ENCODE measurements at places on chromosomes 5 and 9.

- no peak for DNase-seq
Measured at GRCh38 chr5:28707706-28708105, 1669.3 kb upstream of the CDH9 start.

DNA sequence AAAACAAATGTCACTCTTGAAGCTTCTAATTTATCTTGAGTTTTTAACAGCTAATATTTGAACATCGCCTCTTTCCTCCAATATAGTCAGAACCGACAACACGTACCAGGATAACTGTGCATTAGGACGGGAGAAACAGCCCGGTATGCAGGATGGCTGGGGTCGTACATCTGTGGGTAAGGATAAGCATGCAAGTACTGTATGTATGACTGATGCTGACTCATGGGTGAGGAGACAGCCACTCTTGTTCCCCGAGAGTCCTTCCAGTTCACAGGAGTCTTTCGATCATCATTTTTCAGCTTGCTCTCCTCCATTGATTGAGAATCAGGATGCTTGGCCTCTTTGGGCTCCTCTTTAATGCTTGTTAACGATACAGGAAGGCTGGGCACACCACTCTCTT is 102.3 kb downstream of the ZNF608 start:
- DNase-seq: no peak

GRCh38 chr9:132241840-132242620 is 80.2 kb downstream of the NTNG2 start:
- DNase-seq: peak; percentile 26

DNA sequence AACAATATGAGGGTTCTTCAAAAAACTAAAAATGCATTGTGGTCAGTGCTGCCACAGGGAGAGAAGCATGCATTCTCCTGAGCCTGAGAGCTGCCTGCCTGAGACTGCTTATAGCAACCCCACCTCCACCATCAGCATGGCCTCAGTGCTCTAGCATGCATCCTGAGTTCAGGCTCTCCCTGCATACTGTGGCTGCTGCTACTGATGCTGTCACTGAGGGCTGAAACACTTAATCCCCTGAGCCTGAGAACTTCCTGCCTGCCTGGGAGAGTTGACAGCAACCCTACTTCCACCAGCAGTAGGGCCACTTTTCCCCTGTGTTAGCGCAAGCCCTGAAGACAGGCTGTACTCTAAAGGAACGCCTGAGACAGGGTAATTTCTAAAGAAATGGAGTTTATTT is 206.0 kb downstream of the FBXO4 start:
- DNase-seq: no peak

GRCh38 chr9:86721226-86721781 is 226.0 kb downstream of the GAS1 start:
- DNase-seq: no peak

DNA sequence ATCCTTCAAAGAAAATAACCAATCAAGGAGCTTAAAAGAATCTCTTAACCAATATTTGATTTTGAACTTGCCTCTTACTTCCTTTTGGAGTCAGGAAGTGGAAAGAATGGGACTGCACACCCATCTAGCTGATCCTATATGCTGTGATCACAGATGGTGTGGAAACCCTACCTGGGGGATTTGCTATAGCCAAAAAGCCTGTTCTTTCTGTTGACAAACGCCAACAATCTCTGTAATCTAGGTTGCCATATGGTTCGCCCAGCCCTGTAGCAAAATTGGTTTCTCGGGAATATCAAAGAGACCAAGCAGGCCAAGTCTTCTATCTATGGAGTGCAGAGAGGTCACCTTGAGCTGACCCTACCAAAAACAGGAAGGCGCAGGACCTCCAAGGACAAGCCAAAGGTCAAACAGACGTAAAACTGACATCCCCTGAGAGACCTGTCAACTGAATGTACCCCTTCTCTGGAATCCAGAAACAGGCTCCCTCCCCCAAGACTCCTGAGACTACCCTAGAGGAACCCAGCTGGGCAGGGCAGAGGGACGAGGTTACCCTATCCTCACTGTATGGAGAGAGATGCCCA is 19.4 kb downstream of the NRG2 start:
- DNase-seq: no peak

DNA sequence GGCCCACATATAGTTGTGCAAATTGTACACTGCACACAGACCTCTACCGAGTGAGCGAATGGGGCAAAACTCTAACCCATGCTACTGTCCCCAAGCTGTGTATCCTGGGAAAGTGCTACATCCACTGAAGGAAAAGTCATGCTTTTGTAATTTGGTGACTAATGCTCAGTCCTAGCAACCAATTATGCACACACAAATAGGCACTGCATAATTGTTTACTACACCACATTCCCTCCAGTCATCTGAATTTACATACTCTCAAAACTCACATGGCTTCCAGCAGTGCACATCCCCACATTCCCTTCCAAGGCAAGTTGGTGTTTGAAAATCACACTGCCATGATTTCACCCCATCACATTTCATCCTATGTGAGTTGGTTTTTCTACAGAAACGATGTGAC is 125.9 kb upstream of the OSMR start:
- DNase-seq: no peak

DNA sequence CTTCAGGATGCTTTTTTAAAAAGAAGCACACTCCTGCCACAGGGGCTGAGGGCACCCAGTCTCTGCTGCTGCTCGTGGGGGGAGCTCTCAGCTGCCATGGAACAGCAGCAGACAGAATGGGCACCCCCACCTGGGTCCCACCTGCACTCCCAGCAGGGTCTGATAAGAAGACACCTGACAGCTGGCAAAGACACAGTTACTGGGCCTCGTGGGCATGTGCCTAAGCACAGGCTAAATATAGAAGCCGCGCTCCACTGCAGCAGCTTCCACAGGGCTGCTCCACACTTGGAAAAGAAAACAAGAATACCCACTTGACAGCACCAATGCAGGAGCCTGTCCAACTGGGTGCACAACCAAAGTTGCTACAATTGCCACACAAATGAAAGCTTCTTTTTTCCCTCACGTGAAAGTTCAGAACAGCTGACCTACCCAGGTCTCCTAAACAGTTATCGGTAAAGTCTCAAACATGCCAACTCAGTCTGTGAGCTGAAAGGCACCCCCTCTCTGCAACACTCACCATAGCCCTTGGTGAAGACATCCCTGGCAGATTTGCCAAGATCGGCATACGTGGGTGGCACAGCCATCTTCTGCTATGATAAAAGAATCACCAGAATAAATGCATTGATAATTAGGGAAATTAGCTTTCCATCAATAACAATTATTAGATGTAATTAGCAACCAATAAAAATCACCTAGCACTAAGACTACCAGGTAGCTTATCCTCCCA is 12.2 kb downstream of the VDAC1 start:
- no peak for DNase-seq

- DNase-seq: peak; percentile 83
Measured at GRCh38 chr9:69174616-69175463, 763 bp downstream of the TJP2 start.

DNA sequence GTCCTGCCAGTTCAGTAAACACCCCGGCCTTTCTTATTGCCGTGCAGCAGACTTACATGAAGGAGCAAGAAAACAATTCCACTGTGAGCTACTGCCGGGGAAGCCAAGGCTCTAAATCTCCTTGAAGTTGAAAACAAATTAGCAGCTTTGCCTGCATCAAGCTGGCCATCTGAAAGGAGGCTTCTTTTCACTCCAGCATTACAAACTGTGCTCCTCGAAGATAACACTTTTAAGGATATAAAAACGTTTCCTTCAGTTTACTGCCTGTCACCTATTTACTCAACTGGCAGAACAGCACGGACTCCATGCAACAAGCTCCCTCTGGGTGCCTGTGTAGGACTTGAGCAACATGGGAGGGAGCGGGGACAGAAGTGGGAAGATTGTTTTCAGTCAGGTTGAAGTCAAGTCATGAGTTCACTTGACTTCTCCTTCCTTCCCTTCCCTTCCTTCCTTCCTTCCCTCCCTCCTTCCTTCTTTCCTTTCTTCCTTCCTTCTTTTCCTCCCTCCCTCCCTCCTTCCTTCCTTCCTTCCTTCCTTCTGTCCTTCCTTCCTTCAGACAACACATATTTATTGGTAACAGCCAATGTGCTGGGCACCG is 67.4 kb downstream of the ZNF608 start:
- no peak for DNase-seq

GRCh38 chr5:171673328-171673727 is 112.3 kb upstream of the SMIM23 start:
- no peak for DNase-seq

DNA sequence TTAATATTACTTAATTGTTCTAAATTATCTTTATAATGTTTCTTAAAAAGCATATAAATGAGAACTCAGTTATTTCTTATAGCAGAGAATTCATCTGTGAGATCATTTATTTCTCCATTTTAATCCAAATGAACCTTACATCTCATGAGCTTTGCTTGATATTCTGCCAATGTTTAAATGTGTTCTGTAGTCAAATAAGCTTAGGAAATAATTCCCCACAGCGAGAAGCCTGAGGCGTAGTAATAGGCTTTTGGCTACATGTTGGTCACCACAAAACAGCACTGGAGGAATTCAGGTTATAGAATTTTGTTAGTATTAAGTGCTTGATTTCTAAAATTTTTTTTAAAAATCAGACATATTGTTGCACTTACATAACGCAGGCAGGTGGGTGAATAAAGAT is 585.3 kb upstream of the RORB start:
- no peak for DNase-seq

DNA sequence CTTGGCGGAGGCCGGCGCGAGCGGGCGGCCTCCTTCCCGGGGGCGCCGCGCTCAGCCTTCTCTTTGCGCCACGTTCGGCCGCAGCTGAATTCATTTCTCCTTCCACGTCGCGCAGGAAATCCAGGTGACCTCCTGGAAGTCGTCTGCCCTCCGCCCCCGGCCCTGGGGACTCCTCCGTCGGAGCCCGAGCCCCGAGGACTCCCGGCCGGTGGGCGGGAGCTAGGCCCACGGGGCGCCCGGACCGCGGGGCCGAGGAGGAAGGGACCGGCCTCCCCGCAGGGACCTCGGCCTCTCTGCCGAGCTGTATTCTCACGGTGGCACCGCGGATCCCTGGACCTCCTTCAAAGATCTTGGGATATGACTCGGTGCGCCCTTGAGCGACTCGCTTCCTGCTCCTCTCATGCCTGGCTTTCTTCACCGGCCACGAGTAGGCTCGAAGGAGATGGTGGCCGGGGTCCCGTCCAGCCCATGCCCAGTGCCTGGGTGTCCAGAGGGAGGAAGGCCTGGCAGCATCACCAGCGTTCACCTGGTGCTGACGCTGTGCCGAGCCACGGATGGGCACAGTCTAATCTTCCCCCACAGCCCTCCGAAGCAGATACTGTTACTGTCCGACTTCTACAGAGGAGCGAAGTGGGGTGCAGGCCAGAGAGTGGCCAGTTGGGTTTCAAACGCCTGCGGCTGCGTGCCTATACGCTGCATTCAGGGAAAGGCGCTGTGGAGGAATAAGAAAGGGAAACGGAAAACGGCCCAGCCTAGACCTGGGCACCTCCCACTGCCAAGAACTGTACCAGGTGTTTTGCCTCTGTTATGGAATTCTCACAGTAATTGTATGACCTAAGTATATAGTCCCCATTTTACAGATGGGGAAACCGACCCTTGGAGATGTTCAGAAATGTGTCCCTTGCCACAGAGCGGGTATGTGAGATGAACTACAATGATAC is 47.3 kb downstream of the PAX5 start:
- no peak for DNase-seq

GRCh38 chr5:103394676-103395075 is 136.1 kb downstream of the MACIR start:
- no peak for DNase-seq

DNA sequence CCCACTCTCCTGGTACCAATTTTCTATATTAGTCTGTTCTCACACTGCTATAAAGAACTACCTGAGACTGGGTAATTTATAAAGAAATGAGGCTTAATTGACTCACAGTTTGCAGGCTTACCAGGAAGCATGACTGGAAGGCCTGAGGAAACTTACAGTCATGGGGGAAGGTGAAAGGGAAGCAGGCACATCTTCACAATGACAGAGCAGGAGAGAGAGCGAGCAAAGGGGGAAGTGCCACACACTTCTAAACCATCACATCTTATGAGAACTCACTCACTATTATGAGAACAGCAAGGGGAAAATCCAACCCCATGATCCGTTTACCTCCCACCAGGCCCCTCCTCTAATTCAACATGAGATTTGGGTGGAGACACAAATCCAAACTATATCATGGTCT is 72.2 kb downstream of the ATG10 start:
- DNase-seq: no peak

- DNase-seq: peak; percentile 69
Measured at GRCh38 chr5:131634666-131634995, 398 bp downstream of the RAPGEF6 start.

DNA sequence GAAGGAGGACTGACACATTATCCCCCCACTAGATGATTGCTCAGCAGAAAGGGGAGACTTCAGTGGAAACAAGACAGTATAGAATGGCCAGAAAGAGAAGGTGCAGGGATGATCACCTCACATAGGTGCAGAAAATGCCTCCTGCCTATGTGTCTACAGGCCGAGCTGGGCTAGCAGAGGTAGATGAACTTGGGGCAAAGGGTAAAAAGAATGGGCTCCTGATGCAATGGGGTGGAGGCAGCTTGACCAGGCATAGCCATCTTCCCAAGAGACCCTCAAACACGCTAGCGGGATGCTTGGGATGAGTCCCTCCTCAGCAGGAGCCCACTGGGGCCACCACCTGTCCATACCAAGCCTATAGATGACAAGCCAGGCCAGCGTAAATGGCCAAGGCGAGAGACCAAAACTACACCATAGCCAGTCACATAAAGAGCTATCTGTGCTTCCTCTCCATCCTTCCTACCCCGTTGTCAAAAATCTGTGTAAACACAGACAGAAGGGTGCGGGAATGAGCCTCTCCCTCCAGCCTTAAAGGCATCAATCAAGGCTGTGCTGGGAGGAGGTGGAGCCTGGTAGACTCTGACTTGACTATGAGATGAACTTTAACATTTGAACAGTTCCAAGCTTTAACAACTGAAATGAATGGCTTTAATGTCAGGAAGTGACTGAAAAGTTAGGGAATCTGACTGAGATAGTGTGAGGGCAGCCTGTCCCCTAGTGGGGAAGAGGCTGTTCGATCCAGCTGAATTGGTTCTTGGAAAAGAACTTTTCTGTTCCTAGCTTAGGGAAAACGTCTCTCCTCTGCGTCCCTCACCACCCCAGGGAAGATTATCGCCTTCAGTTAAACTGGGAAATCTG is 10.4 kb downstream of the C9orf152 start:
- no peak for DNase-seq

- no peak for DNase-seq
Measured at GRCh38 chr5:175206669-175207068, 237.3 kb downstream of the DRD1 start.

DNA sequence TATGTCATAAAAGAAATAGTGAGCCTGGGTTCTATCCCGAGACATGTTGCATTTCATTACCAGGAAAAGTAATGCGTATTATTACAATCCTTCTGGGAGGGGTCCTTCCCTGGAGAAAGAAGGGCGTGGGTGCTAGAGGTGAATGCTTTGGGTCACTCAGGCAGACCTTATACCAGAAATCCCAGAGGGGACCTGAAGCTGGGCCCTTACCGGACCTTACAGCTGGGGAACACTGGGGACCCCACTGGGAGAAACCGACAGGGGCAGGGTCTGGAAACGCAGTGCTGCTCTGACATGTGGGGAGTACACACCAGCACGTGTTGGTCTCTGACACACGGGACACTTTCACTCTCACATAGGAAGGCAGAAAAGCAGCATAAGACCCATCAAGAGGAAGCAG is 71.3 kb downstream of the LMNB1 start:
- DNase-seq: no peak

Data from activated CD4-positive, alpha-beta T cell treated with anti-CD3 and anti-CD28 coated beads, Interleukin-2, Interleukin-6, amounts not matched to agents 100 ng/mL and 50 ng/mL, durations not matched to agents 16 hours and 8 hours (primary cell).